Right renal pelvis (tissue), 4 donors: ENCODE measurements at places on chromosomes 3 and 15. TPM values are rescaled to one million over a fixed set of nuclear protein-coding genes. Genes with fewer than 3 reads are reported as not detected.

WWTR1 gene
- 107 TPM for polyA plus RNA-seq

EFHB gene
- 1.5 TPM for polyA plus RNA-seq

DNA sequence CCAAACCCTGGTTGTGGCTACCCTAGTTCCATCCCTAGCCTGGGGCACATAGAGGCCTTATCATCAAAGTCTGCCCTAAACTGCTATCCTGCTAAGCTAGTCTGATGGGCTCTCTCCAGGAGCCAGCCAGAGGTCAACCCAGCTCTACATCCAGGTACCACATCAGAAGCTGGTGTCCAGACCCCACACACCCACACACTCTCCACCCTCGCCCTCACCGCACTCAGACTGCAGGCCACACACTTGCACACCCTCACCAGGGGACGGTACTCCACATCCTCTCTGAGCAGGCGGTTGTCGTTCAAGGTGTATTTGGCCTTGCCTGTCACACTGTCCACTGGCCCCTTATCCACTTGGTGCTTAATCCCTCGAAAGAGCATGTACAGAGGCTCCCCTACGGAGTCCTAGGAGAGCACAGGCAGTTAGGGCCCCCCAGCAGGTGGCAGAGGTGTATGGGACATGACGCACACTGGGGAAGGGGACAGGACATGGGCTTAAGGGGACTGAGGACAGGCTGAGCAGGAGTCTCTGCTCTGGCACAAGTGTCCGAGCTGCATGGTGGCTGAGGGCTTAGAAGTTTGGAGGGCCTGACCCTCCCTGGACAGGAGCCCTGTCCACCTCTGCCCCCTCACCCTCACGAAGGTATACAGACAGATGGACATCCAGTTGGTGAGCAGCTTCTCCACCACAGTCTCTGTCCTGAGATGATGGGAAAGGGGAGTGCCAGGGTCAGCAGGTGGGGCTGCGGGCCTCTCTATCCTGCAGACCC, 18.1 kb downstream of the PLXNB1 start:
- DNase-seq: no peak

DNA sequence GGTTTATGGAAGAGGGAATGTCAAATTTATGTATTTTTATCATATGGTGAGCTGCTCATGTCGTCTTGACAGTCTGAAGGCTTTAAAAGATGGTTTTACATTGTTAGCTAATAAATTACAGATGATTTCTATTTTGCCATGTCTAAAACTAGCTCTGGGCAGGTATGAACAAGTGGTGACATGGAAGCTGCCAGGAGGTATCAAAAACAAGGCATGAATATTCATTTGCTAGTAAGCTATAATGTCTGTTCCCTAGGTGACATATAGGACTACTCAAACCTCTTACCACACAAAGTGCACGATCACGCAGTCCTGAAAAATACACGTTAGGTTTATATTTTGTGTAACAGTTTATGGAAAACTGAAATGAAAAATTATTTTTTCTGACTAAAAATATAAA, 34.8 kb downstream of the ST3GAL6 start:
- DNase-seq: no peak

- DNase-seq: no peak
These were observed 253.6 kb upstream of the PEX5L start for GRCh38 chr3:180290300-180290699.

DNA sequence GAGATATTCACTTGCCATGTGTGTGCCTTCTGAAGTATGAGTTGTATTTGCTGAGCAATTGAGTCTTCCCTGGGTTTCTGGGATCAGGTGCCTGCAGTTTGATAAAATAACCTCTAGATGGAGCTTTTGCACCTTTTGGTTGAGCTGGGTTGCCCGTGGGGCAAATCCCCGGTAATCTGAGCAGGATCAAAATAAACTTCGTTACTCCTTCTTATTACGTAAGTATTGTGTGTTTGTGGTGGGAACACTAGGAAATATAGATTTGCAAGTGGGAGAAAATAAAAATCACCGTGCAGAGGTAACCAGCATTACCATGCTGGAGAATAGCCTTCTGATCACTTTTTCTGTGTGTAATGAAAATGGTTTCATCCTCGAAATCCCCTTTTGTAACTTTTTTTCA, 277.4 kb upstream of the NR2E3 start:
- DNase-seq: no peak
